NCI-H2081 (cell line): ENCODE measurements at places on chromosomes 6 and 20.

- peak; percentile 26 for DNase-seq
These were observed 15.4 kb downstream of the POPDC3 start for GRCh38 chr6:105164418-105164817.

- peak; percentile 85 for DNase-seq
These were observed 191.7 kb upstream of the BTBD3 start for GRCh38 chr20:11726026-11726425.

DNA sequence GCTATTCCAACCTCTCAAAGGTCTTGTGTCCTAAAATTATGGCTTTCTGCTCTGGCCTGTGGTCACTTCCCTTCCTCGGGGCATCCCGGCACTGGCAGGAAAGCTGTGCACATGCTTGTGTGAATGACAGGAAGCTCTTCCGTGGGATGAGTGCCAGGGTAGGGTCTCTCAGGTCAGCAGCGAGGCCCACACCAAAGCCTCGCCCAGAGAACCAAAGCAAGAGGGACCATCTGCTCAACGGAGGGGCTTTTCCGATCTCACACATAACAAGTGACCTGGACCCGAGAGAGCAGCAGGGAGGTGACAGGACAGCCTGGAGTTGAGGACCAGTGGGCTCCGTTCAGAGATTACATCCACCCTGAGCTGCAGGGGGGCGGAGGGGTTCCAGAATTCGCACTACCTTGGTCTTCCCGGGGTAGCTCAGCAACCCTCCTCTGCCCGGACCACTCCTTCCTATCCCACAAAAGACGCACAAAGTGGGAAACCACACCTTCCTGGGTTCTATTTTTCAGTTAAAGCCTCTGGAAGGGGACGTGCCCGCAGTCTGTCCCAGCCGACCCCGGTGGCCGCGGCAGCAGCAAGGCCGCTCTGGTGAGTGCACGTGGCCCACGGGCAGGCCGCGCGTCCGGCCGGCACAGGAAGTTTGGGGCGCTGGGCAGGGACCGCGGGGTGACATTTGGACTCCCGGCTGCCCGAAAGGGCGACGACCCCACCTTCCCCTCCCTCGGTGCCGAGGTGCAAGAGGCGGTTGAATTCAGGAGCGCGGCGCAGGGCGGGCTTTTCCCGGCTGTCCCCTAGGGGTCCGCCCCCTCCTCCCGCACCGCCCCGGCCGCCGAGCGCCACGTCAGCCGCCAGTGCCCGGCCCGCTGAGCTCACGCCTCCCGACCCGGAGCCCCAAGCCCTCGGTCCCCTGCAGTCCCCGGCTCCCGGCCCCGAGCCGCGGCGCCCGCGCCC is 988 bp downstream of the TXNDC5 start:
- DNase-seq, result peak; percentile 30

- no peak for DNase-seq
These were observed 85.3 kb upstream of the SIRPA start for GRCh38 chr20:1809611-1810510.
